Germinal center (tissue), 1 donor: ENCODE measurements at places on chromosomes 2 and 18.

GRCh38 chr18:26746398-26746797, 119.1 kb downstream of the AQP4 start:
- DNase-seq, result no peak

GRCh38 chr2:121071034-121071504, 213.9 kb downstream of the TFCP2L1 start:
- peak; percentile 72 for DNase-seq

- peak; percentile 82 for DNase-seq
Observed at GRCh38 chr2:240851078-240851991, 17.3 kb upstream of the AGXT start.

- DNase-seq, result no peak
Observed at GRCh38 chr2:186991766-186992417, 142.9 kb upstream of the ZSWIM2 start.

DNA sequence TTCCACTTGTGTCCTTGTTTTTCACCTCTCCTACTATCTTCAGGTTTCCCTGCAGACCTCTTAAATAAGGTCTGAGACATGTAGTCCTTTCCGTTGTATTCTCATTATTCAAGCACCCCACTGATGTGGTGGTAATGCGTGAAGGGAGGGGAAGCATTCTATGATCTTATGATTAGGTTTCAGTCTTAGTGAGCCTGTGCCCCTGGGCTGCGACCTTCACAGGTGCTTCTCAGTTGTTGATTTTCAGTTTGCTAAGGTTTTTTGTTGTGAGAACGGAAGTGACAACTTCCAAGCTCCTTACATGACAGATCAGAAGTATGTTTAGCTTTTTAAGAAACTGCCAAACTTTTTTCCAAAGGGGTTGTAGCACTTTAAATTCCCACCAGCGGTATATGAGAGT, 41.3 kb downstream of the VPS54 start:
- DNase-seq, result no peak

- no peak for DNase-seq
Observed at GRCh38 chr18:10514601-10515000, 11.2 kb upstream of the NAPG start.
